CD4-positive, alpha-beta T cell treated with Interleukin-17A for 1 hour (primary cell): ENCODE measurements at places on chromosomes 3 and 15.

- no peak for DNase-seq
These were observed 14.4 kb downstream of the SLC12A6 start for GRCh38 chr15:34323217-34323616.

GRCh38 chr15:101550124-101550523, 60.6 kb upstream of the PCSK6 start:
- no peak for DNase-seq

DNA sequence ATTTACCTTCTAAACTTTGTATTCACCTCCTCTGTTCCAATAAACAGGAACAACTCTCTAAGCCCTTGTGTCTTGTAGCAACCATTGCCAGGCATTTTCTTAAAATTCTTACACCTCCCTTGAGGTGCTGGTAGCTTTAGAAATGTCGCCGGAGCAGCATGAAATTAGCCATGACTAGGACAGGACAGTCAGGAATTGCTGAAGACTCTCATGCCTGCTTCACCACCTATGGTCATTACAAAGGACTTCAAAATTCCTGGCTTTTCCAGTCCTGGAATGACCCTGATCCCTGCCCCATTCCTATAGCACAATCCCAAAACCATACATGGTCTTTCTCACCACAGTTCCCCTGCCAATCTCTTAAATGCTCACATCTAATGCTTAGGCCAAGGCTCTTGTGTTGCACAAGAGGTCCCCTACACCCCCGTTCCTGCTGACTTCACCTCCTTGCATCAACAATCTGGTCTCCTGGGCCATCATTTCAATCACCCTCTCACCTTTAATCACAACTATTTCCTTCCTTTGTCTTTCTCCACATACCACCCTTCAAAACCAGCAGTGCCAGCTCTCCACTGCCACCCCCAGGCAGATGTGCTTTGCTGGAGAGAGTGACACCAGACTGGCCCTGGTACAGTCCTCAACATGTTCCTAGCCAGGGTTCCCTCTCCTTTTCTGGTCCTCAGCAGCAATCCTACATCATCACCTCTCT, 113.2 kb upstream of the TJP1 start:
- no peak for DNase-seq

- no peak for DNase-seq
These were observed 8.8 kb downstream of the SLC6A20 start for GRCh38 chr3:45787551-45787950.

GRCh38 chr15:90015749-90016148, 14.6 kb downstream of the ZNF710 start:
- DNase-seq: no peak

DNA sequence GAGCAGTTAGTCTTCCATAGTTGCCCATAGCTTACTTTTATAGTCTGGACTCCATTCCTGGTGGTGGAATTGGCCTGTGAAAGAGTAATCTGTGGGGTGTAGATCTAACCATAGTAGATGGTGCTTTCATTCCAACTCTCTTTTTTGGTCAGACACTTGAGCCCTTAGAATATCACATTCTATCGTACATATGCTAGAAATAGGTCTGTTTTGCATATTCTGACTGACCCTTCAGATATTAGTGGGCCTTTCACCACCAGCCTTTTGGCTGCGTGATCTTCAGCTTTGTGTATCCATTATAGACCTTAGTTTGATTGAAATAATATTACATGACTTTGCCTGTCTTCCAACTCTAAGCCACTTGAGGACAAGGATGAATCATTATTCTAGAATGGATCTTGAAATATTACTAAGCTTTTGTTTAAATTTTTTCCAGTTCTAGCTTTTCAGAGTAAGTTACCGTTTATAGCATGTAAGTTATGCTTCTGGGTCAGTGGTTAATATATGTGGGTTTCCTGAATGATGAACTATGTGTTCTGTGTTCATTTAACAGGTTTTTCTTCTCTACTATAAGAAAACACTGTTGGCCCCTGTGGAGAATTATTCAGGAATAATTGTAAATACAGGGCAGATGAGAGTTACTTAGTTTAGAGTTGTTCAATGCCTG, 8.7 kb downstream of the RAB7A start:
- DNase-seq: no peak
